BJ (cell line): ENCODE measurements at places on chromosomes 7 and 10. TPM values are rescaled to one million over a fixed set of nuclear protein-coding genes. Genes with fewer than 3 reads are reported as not detected.

Gene IDI2
- polyA plus RNA-seq: not detected in 2 replicates

DNA sequence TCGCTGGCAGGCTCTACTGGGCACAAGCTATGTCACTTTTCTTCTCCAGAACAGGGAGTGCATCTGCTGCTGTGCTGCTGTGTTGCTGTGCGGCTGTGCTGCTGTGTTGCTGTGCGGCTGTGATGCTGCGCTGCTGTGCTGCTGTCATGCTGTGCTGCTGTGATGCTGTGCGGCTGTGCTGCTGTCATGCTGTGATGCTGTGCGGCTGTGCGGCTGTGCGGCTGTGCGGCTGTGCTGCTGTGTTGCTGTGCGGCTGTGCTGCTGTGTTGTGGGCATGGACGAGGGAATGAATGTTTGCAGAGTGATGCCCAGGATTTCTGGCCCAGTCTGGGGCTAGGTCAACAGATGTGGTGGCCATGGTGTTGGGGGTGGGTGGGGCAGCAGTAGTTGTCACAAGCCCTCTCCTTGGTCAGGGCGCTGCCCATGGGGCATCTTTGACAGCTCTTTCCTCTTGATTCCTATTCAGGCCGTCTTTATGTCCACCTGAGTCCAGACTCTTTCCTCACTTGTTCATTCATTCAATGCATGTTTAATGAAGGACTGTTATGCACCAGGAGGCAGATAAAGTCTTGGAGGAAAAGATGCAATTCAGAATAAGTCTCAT, 55.6 kb downstream of the C10orf120 start:
- DNase-seq: no peak

DNA sequence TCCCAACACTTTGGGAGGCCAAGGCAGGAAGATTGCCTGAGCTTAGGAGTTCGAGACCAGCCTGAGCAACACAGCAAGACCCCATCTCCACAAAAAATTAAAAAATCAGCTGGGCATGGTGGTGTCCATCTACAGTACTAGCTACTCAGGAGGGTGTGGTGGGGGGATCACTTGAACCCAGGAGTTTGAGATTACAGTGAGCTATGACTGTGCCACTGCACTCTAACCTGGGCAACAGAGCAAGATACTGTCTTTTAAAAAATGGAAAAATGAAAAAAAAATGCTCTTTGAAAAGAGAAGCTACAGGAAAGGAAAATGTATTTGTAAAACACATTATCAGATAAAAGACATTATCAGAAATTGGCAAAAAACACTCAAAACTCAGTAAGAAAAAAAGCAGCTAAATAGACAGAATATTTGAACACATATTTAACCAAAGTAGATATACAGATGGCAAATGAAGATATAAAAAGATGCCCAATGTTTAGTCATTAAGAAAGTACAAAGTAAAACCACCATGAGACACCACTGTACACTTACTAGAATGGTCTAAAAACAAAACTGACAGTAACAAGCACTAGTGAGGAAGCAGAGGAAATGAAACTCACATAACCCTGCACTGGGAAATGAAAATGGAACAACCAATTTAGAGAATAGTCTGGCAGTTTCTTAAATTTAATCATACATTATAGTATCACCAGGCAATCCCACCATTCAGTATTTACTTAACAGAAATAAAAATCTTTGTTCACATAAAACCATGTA, 40.5 kb downstream of the NRBF2 start:
- DNase-seq: no peak

GRCh38 chr7:151581741-151582140, 62.0 kb upstream of the RHEB start:
- DNase-seq: no peak

GRCh38 chr7:95972523-95972922, 200.2 kb downstream of the DYNC1I1 start:
- DNase-seq: no peak

GRCh38 chr10:124231168-124232155, 138.1 kb upstream of the CHST15 start:
- DNase-seq: no peak

GRCh38 chr10:108736111-108736510, 1187.2 kb downstream of the XPNPEP1 start:
- no peak for DNase-seq

GRCh38 chr10:4812046-4812445, 14.0 kb upstream of the AKR1E2 start:
- DNase-seq: no peak

- no peak for DNase-seq
Measured at GRCh38 chr7:98681951-98682350, 64.9 kb downstream of the NPTX2 start.

- DNase-seq: no peak
Measured at GRCh38 chr10:44828508-44829142, 82.5 kb upstream of the TMEM72 start.

DNA sequence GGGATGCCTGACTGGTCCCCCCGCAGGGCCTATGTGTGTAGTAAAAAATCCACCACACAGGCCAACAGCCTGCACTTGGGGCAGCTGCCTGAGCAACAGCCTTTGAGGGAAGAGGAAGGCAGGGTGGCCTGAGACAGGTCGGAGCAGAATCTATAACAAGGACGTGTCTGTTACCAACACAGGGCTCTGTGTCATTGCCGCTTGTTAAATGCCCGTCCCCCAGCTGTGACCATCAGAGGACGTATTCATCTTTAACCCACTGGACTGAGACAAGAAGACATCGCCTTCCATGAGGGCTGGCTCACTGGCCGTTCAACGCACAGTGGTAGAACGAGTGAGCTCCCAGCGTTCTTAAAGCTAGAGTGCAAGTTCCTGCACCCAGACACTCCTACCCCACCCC, 7.8 kb downstream of the PDIA4 start:
- DNase-seq: no peak

DNA sequence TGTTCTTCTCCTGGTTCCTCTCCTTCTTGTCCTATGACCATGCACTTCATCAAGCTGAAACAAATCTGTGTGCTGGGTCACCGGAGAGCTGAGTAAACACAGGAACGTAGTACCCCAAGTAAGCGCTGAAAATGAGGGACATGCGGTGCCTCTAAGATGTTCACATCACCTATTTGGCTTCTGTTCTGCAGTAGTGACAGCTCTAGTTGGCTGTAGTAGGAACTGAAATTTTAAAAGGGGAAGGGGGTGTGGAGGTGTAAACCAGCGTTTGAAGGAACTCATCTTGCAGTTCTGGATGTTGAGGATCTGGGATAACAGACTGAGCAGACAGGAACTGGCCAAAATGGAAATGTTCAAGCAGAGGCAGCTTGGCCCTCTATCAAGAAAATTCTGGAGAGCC, 85.2 kb downstream of the WNT2 start:
- DNase-seq: no peak

GRCh38 chr7:22166928-22167327, 190.0 kb downstream of the RAPGEF5 start:
- no peak for DNase-seq

Gene ETV1
- 4.1 and 5.4 TPM in 2 replicates for polyA plus RNA-seq

Gene MRC1
- not detected in 2 replicates for polyA plus RNA-seq
